ENCODE measurements at places on chromosomes 13 and 19.

DNA sequence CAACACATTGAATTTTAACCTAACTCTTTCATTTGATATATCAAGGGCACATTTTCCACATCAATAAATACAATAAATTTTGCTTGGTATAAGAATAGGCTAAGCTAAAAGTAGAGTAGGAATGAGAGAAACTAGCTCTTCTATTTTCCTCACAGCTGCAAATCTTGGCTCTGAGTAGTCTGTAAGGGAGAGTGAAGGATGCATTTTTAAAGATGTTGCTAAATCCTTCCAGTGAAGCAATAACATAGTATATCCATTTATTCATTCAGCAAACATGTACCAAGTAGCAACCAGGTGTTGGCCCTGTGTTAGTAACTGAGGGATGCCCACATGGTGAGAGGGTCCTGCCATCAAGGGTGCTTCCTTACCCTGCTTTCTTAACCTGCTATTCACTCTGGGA lies 799.9 kb downstream of the PCDH9 start:
- DNase-seq: no peak

DNA sequence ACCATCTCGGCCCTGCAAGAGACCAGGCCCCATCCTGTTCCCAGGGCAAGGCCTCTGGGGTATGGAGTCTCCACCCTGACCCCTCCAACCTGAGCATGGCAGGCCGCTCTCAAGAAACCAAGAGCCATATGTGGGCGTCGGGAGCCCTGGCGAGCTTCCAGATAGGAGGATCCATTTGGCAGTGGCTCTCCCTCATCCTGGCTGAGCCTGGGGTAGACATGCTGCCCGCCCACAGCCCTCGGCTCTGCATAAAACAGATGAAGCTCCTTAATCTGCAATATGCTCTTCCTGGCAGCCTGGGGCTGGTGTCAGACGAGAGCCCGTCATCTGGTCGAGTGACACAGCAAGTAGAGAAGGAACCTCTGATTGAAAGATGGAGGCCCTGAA lies 6.1 kb downstream of the ATP13A1 start:
- no peak for DNase-seq

- no peak for DNase-seq
Observed at GRCh38 chr13:64528838-64529237, 2701.3 kb downstream of the PCDH9 start.

- peak; percentile 12 for DNase-seq
Observed at GRCh38 chr19:14405380-14405757, 13.8 kb downstream of the DDX39A start.

- no peak for DNase-seq
Observed at GRCh38 chr13:57878291-57878690, 246.7 kb downstream of the PCDH17 start.
